ENCODE measurements at places on chromosomes 13 and 19.

GRCh38 chr19:3708207-3708931 lies at the start of gene TJP3:
TJP3 (plus strand) TSS chr19:3708384; CDS start chr19:3728433, 20,049 bp downstream.
- no peak for DNase-seq

- peak; percentile 41 for DNase-seq
Observed at GRCh38 chr13:50208826-50209335, 193.6 kb downstream of the KCNRG start.

DNA sequence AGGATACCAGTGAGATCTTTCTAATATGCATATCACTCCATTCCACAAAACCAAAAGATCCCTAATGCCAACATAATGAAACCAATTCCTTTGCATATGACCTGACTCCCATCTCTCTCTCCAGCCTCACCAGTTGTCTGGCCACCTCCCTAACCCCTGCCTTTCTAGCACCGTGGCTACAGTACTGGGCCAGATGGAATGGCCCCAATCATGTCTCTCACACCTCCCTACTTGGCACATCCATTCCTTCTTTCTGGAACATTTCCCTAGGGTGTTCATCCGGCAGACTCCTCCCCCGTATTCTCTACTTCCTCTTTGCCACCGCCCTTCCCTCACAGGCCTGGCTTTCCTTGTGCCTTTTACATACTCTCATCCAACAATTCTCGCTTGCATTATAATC lies 62.0 kb downstream of the GPALPP1 start:
- DNase-seq: no peak

DNA sequence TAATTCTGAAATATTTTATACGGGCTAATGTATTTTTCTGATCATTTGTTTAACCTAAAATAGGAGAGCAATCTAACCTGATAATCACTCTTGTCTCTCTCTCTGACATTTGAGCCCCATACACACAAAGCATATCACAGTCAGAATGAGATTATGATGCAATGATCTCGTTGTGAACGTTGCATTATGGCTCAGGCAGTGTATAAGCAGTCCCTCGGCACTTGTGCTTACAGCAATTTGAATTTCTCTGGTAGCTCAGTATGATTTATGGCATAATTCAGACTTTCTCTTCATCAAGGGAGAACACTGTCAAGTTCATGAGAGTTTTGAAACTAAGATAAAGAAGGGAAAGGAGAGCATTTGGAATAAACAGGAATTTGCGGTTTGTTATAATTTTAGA lies 256.1 kb downstream of the DACH1 start:
- no peak for DNase-seq

GRCh38 chr13:72508392-72508791 lies 219.0 kb downstream of the MZT1 start:
- DNase-seq: no peak

DNA sequence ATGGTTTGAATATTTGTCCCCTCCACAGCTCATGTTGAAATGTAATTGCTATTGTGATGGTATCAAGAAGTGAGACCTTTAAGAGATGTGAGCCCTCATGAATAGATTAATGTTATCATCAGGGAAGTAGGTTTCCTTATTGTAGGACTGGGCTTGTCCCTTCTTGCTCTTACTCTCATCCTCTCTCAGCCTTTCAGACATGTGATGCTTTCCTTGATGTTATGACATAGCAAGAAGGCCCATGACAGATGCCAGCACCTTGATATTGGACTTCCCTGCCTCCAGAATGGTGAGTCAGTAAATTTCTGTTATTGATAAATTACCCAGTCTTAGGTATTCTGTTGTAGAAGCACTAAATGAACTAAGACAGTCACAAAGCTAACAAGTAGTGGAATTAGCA lies 5.7 kb upstream of the ZMYM2 start:
- no peak for DNase-seq

GRCh38 chr13:101306773-101307172 lies 109.5 kb downstream of the NALCN start:
- DNase-seq: no peak

DNA sequence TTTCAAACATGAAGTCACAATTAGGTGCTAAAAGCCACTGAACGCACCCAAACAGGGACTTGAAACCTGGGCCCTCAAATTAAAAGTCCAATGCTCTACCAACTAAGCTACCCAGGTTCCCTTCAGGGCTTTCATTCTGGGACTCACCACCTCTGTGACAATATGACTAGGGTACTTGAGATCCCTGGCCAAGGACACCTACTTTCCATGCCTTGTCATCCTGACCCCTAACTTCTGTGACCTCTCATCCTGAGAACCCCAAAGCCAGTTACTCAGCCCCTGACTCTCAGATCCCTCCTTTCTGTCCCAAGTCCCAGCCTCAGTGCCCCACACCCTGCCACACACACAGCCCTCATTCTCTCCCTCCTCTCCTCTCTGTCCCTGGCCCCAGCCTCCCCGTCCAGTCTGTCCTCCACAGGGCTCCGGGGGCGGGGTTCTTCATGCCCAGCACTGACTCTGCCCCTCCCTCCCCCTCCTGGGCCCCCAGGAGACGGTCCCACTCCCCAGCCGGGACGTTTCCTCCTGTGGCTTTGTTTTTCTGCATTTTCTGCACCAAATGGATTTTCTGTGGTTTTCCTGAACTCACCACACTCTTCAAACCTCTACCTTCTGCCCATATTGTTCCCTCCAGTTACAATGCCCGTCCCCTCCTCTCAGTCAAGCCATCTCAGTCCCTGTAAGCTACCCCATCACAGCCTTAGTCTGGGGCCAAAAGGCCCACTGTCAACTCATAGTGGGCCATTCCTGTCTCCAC lies 7.0 kb downstream of the RCN3 start:
- DNase-seq: no peak

- no peak for DNase-seq
Observed at GRCh38 chr19:7743425-7743841, 3.9 kb downstream of the CD209 start.

DNA sequence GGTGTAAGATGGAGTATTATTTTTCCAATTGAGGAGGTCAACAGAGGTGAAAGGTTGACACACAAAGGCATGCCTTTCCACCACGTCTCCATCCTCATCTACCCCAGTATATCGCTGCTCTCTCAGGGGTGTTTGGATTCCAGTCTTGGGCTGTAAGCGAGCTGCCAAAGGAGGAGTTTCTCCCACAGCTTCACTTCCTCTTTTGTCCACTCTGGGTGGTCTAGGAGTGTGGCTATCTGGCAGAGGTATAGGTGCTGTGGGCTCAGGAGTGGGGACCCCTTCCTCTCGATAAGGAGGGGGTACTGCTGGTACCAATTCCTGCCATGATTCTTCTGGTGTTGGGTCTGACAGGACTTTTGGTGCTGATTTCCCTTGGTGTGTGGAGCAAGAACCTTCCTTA lies 39.4 kb downstream of the ZNF846 start:
- no peak for DNase-seq

DNA sequence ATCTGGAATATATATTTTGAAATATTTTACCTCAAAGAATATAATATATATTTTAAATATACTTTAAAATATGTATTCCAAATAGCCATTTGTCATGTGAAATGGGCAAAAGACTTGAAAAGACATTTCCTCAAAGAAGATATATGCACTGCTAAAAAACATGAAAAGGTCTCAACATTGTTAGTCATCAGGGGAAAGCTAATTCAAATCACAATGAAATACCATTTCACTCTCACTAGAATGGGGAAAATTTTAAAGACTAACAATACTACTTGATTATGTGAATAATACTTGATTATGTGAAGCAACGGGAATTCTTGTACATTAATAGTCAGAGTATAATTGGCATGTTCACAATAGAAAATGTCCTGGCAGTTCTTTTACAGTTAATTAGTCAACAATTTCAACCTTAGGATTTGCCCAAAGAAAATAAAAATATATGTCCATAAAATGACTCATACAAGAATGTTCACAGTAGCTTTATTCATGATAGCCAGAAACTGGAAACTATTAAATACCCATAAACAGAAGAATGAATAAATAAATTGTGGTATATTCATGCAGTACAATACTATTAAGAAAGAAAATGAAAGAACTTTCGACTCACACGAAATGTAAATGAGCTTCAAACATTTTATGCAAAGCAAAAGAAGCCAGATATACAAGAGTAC lies 6.8 kb upstream of the KBTBD6 start:
- DNase-seq: no peak

- no peak for DNase-seq
Observed at GRCh38 chr19:47124937-47125668, 5.5 kb upstream of the SAE1 start.

- no peak for DNase-seq
Observed at GRCh38 chr19:7356899-7357627, 8.3 kb downstream of the ARHGEF18 start.

- DNase-seq: no peak
Observed at GRCh38 chr13:109357751-109358471, 428.5 kb downstream of the IRS2 start.

DNA sequence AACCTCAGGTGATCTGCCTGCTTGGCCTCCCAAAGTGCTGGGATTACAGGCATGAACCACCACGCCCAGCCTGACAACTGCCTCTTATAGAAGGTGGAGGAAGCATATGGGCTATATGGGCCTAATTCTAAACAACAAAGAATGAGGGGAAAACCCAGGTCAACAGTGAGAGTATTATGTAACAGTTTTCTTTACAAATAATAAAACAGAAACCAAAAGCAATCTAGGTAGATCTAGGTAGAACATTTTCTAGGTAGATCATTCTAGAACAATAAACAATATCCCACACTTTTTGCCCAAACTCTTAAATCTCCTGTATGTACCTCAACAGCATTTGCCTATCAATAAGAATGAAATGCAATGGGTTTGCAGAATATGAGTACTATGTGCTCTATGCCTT lies 267.4 kb downstream of the ABCC4 start:
- no peak for DNase-seq

DNA sequence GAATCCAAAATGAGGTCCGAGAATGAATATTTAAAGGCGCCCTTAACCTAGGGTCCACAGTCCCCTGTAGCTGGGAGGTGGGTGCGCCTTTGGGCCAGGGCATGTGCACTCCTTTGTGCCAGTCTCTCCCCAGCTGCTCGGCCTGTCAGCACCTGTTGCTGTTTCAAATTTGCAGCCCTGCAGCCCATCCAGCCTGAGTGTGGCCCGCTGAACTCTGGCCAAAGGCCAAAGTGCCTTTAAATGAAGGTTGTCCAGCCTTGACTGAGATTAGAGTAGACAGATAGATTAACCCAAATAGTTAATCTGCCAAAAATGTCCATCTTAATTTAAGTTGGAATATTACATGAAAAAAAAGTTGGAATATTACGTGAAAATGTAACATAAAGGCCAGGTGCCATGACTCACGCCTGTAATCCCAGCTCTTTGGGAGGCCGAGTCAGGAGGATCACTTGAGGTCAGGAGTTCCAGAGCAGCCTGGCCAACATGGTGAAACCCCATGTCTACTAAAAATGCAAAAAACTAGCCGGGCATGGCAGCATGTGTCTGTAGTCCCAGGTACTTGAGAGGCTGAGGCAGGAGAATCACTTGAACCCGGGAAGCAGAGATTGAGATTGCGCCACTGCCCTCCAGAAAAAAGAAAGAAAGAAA lies 25.3 kb downstream of the TPT1 start:
- DNase-seq: no peak

GRCh38 chr19:34454685-34455084 lies 26.5 kb downstream of the UBA2 start:
- no peak for DNase-seq

DNA sequence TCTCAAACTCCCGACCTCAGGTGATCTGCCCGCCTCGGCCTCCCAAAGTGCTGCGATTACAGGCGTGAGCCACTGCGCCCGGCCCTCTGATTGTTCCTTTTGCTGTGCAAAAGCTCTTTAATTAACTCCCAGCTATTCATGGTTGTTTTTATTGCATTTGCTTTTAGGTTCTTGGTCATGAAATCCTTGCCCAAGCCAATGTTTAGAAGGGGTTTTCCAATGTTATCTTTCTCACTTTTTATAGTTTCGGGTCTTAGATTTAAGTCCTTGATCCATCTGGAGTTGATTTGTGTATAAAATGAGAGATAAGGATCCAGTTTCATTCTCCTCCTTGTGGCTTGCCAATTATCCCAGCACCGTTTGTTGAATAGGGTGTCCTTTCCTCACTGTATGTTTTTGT lies 19.2 kb upstream of the GRTP1 start:
- no peak for DNase-seq

DNA sequence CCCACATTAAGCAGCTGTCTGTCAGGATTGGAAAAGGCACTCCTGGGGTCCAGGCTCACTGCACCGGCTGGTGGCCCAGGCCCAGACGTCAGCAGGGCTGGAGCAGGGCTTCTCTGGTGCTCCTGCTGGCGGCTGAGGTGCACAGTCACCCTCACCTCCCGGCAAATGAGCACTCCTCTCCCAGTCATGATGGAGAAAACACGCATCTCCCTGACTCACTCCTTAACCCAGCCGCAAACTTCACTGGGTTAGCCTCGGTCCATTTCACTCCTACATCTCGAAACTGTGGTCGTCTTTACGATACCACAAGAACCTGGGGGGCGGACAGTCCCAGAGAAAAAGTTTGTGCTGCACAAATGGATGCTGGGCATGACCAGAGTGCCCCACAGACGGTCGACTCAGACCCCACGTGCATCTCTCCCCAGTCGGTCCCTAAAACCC lies 3.3 kb upstream of the RASA3 start:
- no peak for DNase-seq

DNA sequence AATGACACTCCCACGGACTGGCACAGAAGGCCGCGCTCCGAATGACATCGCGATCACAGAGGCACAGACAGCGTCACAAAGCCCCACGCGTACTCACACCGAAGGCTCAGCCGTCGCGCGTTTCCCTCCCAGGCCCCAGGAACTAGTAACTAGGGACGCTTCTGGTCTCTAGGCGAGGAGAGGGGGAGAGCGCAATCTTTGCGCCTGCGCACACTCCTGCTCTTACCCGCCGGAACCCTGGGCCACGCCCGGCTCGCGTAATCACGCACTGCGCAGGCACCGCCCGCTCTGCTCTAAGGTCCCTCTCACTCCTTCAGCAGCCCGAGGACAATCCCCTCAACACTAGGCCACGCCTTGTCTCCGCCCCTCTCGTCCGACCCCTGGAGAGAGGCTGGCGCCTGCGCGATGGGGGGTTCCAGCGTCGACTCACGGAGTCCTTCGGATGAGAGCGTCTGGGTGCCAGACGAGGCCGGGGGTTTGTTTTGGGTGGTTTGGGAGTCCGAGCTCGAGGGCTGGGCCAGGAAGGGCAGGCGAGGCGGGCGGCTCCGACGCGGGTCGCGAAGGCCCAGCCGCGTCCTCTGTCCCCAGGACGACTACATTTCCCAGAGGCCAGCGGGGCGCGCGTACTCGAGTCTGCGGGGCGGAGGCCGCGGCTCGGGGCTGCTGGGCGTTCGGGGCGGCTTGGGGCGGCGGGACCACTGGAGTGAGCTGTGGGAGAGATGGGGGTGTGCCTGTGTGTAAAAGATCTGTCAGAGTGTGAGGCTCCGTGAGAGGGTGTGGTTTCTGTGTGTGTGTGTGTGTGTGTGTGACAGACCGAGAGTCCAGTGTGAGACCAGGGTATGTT lies at the start of gene ZNF471:
ZNF471 (plus strand) TSS at position 410 of the 844 bp plus-strand sequence. CDS start 3,717 bp downstream, outside the sequence.
- DNase-seq: peak; percentile 99
